CD4-positive, alpha-beta memory T cell (primary cell): ENCODE measurements at places on chromosomes 13 and 19.

- no peak for DNase-seq
Observed at GRCh38 chr13:24495151-24495729, 17.3 kb downstream of the PARP4 start.

DNA sequence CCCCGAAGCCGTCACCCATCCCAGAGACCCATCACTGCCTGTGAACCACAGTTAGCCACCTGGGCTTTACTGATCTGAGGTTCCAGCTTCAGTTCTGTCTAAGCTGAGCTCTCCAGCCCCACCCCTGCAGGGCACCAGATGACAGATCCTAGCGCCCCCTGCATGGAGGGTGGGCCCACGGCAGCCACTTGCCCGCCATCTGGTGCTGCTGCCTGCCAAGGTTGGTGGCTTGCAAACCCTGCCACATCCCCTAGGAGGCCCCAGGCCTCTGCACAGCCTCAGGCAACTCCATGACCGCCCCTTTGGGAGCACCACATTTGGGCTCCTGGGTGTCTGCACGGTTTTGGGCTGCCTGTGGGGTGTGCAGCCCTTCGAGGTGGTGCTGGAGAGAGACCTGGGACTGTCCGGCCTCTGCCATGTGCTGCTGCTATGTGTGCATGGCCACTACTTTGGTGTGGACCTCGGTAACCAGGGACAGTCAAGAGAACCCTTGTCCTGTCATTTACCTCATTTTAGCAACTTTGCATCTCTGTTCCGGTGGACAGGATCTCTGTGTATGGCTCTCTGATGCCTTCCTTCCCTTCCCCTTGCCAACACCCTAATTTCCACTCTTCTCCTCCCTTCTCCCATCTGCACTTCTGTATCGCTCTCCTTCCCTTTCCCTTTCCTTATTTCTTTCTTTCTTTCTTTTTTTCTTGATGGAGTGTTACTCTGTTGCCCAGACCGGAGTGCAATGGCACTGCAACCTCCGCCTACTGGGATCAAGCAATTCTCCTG lies 17.4 kb upstream of the SDHAF1 start:
- no peak for DNase-seq

GRCh38 chr19:5037936-5038335 lies 69.0 kb downstream of the KDM4B start:
- DNase-seq: no peak

DNA sequence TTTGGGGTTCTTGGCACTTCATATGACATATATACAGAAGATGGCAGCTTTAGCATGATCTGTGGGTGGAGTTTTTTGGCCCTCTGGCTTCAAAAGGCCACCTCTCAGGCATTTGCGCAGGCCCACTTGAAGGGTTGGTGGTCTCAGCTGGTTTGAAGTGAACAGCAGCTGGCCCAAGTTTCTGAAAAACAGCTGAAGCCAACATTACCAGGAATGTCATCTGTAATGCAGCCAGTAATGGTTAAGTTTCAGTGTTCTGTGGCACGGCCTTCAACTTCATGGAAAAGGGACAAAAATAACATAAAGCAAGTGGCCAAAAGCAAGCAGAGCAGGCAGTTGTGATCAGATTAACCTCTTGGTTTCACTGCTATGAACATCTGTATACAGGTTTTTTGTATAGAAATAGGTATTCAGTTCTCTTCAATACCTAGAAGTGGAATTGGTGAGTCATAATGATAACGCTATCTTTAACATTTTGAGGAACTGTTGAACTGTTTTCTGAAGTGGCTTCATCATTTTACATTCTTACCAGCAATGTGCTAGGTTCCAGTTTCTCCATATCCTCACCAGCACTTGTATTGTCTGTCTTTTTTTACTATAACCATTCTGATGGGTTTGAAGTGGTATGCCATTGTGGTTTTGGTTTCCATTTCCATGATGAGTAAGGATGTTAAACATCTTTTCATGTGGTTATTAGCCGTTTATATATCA lies 245.4 kb downstream of the SHISA2 start:
- DNase-seq: no peak

DNA sequence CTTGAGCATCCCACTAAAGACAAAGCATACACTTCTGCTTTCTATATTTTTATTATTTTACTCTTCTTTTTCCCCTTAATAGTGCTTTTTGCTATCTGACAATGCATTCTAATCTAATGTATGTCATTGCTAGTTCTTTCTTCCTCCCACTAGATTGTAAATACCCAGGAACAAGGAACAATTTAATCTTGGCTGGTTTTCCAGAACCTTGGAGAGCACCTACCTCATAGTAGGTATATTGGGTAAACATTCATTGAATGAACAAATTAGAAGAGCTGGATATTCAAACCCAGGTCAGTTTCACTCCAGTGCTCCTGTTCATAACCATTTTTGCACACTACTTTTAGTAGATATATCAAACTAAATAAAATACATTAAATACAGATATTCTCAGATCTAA lies 1617.6 kb upstream of the SLC10A2 start:
- no peak for DNase-seq
